ENCODE measurements at places on chromosomes 3 and 15.

DNA sequence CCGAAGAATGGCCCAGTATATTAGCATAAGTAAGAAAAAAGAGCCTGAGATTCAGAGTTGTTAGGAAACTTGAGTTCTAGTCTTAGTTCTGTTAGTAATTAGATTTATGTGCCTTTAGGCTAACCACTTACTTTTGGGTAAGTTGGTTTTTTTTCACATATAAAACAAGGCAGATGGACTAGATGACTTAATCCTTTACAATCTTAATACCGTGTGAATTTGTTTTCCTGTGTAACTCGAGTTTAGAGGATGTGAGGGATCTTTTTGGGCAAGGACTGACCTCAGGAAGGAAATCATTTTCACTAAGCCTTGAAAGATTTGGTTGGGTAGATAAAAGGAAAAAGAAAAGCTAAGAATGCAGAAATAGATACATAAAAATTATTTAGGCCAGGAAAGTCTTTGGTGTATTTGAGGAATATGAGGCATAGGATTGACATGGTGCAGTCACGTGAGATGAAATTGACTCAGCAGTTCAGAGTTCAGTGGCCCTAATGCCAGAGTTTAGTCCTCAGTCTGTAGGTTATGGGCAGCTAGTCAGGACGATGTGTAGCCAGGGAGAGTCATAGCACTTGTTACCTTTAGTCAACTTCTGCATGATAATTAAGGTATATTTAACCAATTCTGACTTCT lies 34.6 kb downstream of the PAK2 start:
- DNase-seq: no peak

- DNase-seq: peak; percentile 26
Measured at GRCh38 chr3:168865022-168865551, 769.4 kb upstream of the GOLIM4 start.

DNA sequence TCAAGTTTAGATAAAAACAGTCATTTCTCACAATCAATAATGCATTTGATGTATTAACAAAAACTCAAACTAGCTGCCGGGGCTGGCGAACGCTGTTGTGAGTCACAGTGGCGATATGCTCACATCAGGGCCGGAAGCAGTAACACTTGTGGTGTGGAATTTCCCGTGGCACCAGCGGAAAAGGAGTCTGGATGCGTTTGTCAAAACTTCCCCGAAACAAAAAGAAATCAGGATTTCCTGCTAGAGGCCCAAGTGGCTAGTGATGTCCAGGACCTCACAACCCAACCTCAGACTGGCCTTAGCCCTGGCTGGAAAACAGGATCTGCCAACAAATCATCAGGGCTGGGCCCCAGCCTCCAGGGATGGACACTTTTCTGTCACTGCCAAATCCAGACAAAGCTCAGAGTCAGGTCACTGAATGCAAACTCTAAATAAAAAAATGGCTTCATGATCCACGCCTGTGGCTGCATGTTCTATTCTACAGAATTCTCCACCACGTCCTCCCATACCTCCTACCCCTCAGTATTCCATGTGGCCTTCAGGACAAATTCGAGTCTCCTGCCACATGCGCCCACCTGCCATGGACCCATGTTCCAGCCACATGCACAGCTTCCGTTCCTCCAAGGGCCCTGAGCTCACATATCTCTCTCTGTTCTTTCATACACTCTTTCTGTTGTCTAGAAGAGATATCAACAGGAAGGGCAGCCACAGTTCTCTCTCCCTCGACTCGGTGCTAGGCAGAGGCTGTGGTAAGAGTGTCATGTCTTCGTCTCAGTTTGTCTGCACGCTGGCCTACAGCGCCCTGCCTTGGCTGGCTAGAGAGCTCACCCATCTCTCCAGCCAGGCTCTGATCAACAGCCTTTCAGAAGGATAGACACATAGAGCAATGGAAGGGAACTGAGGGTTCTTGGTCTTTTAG lies 35.4 kb downstream of the EHD4 start:
- peak; percentile 29 for DNase-seq

DNA sequence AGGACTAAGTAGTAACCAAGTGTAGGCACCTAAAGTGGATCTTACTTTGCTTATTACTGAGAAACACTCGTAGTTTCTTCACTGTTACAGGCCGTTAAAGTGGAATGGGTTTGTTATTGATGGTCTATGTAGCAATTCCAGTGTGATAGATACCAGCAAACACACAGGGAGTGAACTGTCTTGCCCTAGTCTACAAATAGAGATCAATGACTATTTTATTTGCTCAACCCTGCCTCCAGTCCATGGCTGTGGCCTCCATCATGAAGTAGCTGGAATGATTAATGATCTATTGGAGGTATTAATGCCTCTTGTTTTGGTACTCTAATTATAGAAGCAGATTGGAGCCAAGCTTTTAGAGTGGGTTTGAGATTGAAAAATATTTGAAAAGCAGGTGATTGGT lies 362.7 kb upstream of the AZI2 start:
- DNase-seq: no peak

DNA sequence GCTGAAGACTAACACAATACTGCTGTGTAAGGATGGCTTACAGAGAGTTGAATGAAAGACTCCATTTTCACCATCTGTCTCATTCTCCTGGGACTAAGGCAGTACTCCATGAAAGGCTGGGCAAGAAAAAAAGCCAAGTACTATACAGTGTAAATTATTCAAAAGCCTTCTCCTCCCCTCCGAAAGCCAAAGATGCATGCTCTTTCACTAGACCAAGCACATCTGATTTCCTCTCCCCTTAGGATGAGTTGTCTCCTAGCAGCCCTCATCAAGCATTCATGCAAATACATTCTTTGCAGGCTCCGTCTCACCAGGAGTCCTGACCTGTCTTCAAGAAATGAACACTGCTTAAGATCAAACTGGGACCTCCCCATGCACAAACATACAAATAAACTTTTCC lies 133.5 kb upstream of the THBS1 start:
- DNase-seq: no peak

DNA sequence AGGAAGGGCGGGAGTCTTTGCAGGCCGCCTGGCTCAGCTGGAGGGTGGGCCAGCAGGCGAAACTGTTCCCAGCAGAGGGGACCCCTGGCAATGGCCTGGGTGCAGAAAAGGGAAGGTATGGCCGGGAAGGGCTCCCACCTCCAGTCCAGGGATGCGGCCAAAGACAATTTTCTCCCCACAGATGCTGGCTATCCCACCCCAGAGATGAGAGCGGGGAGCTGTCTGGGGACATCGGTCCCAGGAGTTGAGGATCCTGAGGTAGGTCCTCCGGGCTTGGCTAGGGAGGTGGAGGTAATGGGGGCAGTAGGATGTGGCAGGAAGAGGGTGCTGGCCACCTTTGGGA lies 1.7 kb downstream of the SEMA3G start:
- no peak for DNase-seq

- peak; percentile 65 for DNase-seq
Measured at GRCh38 chr3:118817748-118818165, 216.9 kb downstream of the IGSF11 start.

DNA sequence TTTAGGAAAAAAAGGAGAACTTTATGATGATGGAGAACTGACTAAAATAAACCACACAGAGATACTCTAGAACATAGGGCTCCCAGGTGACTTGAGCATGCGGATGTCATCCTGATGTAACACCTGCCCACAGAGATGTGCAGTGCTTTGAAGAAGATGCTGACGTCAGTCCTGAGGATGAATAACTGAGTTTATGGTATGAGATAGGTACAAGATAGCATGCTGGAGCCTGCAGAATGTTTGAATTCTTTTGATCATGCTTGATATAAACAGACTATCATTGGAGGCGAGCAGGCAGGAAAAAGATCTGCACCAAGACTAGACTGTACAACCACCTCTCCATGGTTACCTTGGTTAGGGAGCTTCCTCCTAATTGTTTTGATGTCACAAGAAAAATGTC lies 12.4 kb downstream of the CCR4 start:
- DNase-seq: no peak

DNA sequence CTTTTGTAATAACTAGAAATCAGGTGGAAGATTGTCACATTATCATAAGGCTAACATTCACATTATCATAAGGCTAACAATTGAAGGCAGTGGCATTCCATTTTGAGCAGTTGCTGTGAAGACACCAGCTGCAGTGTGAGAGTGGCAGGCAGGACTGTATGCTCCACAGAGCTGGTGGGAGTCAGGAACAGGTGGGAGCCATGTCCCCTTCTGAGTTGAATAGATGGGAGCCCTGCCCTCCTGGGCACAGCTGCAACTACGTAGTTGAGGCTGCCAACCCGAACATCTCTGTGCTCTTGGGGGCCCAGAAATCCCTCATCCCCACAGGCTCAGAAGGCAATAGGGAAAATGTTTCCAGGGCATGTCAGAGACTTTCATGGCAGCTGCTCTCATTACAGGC lies 1627.6 kb downstream of the SI start:
- DNase-seq: no peak

- DNase-seq: peak; percentile 51
Measured at GRCh38 chr15:95459273-95459672, 871.2 kb upstream of the NR2F2 start.

DNA sequence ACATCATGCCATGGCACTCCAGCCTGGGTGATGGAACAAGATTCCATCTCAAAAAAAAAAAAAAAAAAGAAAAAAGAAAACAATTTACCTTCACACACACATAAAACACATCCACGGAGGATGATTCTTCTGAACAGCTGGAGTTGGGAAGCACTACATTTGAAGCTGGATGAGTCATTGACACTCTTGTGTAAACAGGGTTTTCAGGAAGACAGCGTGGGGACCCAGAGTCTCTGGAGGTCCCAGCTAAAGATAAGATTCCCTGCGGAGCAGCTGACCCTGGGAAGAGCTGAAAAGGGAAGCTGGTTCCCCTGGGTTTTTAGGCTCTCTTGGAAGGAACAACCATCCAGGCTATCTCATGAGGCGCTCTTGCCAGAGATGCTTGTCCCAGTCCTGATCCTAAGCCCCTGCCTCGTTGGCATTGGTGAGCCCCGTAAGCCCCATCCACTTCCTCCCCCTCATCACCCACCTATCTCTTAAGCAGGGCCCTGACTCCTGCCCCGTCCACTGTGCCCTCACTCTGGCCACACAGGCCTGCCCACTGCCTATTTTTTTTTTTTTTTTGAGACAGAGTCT lies 32.0 kb upstream of the FURIN start:
- peak; percentile 54 for DNase-seq

- no peak for DNase-seq
Measured at GRCh38 chr3:126111126-126111551, 27.2 kb upstream of the SLC41A3 start.

- no peak for DNase-seq
Measured at GRCh38 chr3:187957582-187957981, 196.4 kb upstream of the LPP start.
